ENCODE measurements at places on chromosomes 7 and 10.
A peak's percentile ranks its signal among the peaks of the same experiment; 100 is the strongest.

DNA sequence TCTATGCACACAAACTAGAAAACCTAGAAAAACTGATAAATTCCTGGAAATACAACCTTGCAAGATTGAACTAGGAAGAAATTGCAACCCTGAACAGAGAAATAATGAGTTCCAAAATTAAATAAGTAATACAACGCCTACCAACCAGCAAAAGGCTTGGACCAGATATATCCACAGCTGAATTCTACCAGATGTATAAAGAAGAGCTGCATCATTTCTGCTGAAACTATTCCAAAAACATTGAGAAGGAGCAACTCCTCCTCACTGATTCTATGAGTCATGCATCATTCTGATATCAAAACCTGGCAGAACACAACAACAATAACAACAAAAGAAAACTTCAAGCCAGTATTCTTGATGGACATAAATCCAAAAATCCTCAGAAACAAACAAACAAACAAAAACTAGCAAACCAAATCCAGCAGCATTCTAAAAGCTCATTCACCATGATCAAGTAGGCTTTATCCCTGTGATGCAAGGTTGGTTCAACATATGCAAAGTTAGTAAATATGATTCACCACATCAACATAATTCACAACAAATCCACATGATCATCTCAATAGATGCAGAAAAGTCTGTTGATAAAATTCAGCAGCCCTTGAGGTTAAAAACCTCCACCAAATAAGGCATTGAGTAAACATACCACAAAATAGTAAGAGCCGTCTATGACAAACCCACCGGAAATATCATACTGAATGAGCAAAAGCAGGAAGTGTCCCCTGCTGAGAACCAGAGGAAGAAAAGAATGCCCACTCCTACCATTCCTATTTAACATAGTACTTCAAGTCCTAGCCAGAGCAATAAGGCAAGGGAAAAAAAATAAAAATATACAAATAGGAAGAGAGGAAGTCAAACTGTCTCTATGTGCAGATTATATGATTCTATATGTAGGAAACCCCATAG lies 98.2 kb downstream of the PCDH15 start:
- no peak for DNase-seq

- peak; percentile 84 for DNase-seq
Observed at GRCh38 chr7:75738604-75738974, at the start of gene HIP1. Gene HIP1 (minus strand): TSS chr7:75738941. CDS start chr7:75738920, 21 bp downstream.

DNA sequence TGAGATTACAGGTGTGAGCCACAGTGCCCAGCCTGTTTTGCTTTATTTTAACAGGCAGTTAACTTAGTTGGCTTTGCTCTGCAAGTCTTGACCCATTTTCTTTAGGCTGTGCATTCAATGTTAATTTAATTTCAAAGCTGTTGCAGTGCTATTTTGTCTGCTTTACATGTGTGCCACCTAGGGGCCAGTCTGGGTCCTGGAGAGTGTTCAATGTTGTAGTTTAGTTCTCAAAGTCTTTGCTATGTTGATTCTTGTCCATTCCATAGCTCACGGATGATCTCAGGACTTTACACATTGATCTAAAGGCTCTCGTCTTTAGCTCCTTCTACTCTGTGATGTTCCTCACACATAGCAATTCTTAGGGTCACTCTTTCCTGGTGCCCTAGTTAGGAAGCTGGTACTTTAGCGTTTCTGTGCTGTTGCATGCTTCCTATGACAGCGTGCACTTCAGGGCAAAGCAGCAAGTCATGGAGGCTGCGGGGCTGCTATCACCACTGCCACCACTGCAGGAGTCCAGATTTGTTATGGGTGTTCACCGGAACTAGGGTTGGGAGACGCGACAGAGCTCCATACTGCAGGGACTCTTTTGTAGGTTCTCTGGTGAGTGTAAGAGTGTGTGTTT lies 16.4 kb upstream of the ABCA13 start:
- no peak for DNase-seq

- no peak for DNase-seq
Observed at GRCh38 chr10:105837951-105838350, 1196.9 kb downstream of the SORCS3 start.

DNA sequence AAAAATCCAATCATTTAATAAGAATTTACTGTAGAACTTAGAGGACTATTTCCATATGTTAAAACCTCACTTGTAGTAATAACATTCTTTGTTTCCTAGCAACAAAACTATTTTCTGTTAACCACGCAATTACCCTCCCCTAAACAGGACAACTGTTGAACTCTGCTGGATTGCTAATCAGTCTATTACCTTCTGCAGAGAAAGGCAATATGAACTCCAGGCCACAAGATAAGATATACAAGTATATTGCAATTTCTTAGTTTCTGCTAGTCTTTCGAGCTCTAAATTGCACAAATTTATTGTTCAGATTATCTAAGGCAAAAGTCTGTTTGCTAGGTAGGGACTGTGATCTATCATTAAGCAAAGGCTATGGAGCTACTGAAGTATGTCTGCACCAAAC lies 920.1 kb upstream of the LRRN3 start:
- DNase-seq, result no peak

DNA sequence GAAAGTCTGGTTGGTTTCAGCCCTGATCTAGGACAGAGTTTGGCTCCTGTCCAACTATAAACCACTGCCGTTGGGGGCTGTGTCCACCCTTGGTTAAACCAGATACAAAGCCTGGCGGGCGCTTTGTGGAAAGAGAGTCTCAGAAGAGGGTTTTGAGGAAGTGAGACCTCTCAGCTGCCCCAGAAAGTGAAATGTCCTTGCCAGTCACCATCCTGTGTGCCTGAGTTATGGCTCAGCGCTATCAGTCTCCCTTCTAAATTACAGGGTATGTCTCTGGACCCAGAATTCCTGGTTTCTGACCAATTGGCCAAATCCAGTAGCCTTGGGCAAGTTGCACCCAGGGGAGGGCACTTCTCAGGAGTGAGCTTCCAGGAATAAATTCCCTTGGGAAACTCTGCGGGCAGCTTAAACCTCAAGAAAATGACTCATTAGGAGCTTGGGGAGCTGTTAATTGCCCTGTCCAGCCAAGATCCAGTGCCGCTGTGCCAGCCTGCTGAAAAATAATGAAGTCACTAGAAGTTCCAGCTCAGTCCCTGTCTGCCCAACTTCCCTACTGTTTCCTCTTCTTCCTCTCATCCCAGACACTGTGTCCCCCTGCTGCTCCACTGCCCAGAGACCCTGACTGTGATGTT lies 66.7 kb upstream of the PDZD8 start:
- no peak for DNase-seq

GRCh38 chr7:97043281-97043680 lies 18.6 kb upstream of the DLX5 start:
- DNase-seq, result no peak

DNA sequence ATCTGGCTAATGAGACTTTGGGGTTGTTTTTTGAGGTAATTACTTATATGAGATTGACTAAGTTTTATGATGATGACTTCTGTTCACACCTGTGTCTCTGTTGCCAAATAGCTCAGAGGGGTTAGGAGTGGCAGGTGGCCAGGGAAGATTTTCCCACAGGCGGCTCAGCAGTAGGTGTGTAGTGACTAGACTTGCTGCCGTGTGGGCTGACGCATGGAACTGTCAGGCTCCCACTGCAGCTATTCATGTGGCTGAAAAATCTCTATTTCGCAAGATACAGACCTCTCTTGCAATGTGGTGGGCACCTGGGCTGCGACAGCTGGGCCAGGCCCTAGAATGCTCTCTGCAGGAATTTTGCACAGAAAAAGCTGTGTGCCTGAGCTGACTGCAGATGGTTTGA lies 1.4 kb downstream of the CPA4 start:
- no peak for DNase-seq

GRCh38 chr10:30691639-30692015 lies 62.1 kb upstream of the LYZL2 start:
- no peak for DNase-seq

DNA sequence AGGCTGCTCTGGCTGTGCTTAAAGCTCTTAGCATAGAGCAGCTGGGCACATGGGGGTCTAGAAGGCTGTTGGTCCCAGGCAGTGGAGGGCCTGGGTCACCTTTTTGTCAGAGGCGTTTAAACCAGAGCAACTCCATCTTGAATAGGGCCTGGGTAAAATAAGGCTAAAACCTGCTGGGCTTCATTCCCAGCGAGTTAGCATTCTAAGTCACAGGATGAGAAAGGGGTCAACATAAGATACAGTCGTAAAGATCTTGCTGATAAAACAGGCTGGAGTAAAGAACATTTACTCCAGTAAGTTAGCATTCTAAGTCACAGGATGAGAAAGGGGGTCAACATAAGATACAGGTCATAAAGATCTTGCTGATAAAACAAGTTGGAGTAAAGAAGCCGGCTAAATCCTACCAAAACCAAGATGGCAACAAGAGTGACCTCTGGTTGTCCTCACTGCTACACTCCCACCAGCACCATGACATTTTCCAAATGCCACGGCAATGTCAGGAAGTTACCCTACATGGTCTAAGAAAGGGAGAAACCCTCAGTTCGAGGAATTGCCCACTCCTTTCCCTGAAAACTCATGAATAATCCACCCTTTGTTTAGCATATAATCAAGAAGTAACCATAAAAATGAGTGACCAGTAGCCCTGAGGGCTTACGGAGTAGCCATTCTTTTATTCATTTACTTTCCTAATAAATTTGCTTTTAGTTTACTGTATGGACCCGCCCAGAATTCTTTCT lies 96.8 kb upstream of the PCBD1 start:
- DNase-seq, result no peak

DNA sequence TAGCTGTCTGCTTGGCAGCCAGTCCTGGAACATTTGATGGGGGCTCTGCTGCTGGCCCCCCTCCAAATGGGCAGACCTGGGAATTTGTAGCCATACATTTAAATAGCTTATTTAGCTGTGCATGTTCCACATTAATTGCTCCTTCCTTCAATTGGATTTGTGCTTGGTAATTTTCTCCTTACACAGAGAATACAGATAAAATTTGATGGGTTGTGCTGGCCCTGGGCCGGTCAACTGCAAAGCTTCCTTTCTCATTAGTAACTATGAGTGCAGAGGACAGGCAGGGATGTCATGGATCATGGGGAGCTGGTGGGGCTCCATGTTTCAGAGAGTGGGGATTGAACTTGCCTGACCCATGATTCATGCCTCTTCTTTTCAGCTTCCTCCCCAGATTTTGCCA lies 201.5 kb upstream of the GHITM start:
- no peak for DNase-seq

DNA sequence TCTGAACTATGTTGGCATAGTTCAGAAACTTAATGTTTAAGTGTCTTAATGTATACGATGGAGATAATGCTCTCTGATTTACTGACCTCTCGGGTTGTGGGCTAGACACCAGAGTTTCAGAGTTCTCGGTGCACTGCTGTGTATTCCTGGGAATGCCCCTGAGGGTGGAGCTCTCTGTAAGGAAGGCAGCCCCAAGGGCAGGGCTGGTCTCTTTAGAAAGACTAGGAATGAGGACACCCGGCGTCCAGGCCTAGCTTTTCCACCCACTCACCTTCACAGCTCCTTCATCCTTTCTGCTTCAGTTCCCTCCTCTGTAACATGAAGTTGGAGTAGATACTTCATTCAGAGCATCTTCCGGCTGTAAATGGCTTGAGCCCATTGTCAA lies 536.6 kb upstream of the GALNT17 start:
- DNase-seq, result no peak

DNA sequence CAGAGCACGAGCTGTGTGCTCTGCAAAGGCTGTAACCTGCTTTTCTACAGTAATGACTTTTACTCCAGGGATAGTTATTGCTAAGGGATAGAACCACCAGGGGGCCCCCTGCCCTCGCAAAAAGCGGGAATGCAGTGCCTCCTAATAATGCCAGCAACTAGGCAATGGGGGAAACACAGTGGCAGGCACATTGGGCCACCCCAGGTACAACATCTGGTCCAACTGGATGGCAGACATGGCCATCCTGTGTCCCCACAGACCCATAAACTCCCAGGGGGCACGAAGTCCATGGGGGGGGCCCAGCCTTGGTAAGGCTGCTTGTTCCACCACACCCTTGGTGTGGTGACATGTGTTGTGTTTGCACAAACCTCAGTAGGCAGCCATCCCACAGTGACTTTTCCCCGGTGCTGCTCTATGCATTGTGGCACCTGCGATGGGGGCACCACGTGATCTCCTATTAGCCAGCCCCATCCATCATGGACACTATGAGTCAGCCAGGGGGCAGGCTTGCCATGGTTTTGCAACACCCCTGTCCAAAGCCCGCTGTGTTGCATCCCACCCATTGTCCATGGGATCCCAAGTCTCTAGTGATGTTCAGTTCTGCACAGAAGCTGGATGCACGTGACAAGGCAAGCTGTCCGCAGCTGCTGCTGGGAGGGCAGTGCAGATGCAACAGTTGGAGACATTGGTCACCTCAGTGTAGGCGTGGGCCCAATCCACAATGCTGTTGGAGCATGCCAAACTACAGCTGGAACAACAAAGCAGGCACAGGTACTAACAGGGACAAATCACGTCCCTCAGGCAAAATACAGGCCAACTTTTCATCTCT lies 84.0 kb downstream of the ANLN start:
- DNase-seq, result no peak

DNA sequence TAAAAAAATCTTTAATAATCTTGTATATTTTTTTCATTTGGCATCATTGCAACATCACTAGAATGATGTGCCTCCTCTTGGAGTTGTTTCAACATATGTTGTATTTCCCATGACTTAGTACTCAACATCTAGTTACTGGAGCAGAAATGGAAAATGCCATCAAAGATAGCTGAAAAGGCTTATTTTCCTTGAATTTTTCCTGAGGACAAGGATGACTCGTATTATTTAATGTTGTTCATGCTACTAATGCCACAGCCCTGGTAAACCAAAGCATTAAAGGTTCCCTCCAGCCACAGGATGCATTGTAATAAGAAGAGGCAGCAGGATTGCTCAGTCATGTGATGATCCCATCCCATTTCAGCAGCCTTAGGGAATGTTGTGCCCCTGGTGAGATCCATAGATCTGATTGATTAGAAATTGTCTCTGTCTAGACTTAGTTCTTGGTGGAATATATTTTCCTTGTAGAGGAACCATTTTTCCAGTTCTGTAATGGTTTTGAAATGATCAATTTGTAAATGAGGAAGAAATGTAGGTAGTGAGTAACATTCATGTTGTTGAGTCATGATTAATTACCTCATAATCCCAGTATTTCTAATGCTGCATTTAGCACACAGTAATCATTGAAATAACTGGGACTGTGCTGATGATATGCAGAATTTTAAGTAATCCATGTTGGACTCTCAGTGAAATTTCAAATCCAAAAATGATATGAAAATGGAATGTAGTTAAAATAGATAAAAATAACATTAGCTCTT lies 91.3 kb upstream of the SMIM30 start:
- DNase-seq, result no peak

- no peak for DNase-seq
Observed at GRCh38 chr7:151306374-151306773, 35.2 kb upstream of the NUB1 start.

DNA sequence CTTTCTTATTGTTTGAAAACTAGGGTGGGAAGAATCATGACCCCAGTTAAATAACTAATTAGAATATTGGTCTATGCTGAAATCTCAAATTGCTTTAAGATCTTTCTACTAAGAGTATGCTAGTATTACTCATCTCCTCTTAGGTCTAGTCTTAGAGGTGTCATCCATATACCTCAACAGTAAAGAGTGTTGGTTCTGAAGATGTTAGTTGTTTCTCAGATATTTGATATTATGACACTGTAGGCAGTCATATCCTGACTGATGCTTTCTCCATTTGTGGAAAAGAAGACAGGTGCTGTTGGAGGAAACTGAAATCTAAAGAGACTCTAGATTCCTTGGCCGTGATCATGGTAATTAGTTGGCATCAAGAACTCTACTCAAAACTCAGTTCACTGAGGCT lies 21.2 kb downstream of the BPGM start:
- DNase-seq, result no peak
